ENCODE measurements at places on chromosomes 13 and 19. TPM values are rescaled to one million over a fixed set of nuclear protein-coding genes. Genes with fewer than 3 reads are reported as not detected.

EFNA2 gene
- not detected for total RNA-seq

- no peak for DNase-seq
These were observed 60.1 kb upstream of the MYCBP2 start for GRCh38 chr13:77386880-77387606.

GRCh38 chr13:58452123-58452623 is 820.6 kb downstream of the PCDH17 start:
- no peak for DNase-seq

GSX1 gene
- total RNA-seq = not detected

- peak; percentile 45 for DNase-seq
These were observed 957 bp downstream of the NUMBL start for GRCh38 chr19:40689339-40690049.

- DNase-seq = no peak
These were observed 28.8 kb upstream of the SEMA6B start for GRCh38 chr19:4588291-4588761.

Data from activated CD8-positive, alpha-beta T cell treated with anti-CD3 and anti-CD28 coated beads for 36 hours (primary cell).